ENCODE measurements at places on chromosomes 4 and X. TPM values are rescaled to one million over a fixed set of nuclear protein-coding genes. Genes with fewer than 3 reads are reported as not detected.

DNA sequence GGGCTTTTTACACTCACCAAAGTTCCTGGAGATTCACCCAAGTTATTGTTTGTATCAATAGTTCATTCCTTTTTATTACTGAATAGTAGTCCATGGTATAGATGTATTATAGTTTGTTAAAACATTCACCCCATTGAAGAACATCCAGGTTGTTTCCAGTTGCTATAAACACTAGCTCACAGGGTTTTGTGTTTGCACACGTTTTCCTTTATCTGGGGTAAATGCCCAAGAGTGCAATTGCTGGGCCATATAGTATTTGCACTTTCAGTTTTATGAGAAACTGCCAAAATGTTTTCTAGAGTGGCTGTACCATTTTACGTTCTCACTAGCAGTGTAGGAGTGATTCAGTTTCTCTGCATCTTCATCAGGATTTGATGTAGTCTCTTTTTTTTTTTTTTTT is 57.1 kb downstream of the CBLL2 start:
- DNase-seq = no peak

DNA sequence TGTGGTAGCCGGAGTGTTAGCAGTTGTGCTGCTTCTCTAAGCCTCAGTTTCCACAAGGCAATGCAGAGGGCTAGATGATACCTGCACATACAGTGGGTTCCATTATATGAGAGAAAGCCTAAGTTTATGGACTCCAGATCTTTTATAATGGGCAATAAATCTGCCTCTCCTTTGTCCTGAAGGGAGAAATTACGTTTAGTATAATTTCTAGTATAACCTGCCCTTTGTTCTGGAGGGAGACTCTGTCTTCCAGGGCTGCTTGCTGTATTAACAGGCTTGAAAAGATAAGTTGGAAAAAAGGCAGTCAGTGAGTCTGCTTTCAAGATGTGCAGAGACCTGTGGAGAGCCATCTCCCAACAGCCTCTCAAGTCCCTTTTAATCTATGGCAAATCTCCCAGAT is 42.8 kb downstream of the ZNF81 start:
- DNase-seq = no peak

DNA sequence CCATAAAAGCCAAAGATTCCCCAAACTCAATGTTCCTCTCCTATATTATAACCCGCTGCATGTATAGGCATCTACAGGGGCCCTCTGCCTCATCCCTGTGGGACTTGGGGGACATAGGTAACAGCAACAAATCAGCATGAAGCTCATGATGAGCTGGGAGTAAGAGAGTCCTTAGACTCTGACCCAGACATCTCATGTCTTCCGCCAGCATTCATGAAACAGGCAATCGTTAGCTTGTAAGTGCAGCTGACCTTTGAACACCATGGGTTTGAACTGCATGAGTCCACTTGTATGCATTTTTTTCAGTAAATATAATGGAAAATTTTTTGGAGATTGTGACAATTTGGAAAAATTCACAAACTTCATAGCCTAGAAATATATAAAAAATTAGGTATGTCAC is 10.4 kb upstream of the SCOC start:
- no peak for DNase-seq

GRCh38 chr4:107153956-107154355 is 117.8 kb upstream of the DKK2 start:
- DNase-seq = no peak

Gene FAT4
- 1.6 TPM for total RNA-seq

Gene RAB33A
- total RNA-seq = 0.42 TPM

DNA sequence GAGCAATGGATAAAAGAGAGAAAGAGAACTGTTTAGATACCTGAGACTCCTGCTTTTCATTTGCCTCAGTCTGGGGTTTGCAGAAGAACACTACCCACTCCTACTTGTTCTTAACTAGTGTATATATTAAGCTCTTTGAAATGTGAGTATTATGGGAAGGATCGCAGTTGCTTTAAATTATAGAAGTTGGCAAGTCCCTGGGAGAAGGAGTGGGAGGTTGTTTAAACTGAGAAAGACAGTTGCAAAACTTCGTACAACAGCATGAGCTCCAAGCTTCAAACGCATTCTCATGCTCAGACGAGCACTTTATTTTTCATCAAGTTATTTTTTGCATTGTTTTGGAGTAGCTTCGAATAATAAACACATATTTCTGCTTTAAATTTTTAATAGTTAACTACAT is 88.1 kb upstream of the C1QTNF7 start:
- no peak for DNase-seq

DNA sequence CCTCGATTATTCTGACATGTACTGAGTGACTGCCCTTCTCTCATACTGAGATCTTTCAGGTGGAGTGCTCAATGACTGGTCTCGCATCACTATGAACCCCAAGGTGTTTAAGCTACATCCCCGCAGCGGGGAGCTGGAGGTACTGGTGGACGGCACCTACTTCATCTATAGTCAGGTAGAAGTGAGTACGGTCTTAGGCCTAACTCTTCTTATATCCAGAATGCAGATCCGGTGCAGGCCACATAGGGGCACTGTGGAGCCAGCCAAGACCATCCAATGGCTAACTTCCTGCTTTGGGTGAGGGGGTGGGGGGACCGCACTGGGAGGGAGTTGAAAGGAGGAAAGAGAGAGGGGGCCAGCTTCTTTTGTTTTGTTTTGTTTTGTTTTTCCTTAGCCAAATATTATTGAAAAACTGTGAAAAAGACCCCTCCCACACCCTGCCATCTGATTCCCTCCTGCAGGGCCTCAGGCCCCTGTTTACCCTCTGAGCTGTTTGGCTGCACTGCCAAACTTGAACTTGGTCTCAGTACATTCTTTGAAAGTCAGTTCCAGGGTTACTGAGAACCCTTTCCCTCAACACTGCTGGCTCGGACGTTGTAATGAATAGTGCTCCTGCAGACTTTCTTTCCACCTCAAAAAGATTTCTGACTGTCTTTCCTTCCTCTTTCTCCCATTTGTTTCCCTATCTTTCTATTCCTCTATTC is 16.2 kb downstream of the AWAT2 start:
- peak; percentile 20 for DNase-seq

Gene ZFP92
- not detected for total RNA-seq

DNA sequence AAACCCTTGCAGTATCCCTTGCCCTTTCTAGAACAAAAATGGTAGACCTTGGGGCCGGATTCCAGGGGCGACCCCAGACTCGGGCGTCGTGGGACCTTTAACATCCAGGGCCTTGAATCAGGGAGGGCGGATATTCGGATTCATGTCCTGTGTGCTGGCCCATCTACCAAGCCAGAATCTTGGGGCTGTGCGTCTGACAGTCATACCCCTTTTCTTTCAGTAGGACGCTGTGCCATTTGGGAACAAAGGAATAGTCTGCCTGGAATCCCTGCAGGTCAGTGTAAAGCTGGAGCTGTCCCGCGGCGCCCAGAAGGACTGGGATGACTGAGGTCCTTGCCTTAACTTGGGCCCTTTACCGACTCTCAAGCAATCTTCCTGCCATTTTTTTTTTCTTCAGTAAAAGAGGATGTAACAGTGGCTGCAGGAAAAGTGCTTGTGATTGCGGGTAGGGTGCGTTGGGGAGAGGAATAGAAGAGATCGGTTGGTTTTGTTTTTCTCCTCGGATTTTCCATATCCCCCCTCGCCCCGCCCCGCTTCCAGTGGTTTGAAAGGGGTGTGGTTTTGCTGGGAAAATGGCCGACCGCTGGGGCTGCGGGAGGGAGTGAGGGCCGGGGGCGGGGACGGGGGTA is 518 bp downstream of the ARMCX1 start:
- DNase-seq = peak; percentile 51

GRCh38 chr4:114132830-114133229 is 153.4 kb upstream of the ARSJ start:
- DNase-seq = peak; percentile 5

DNA sequence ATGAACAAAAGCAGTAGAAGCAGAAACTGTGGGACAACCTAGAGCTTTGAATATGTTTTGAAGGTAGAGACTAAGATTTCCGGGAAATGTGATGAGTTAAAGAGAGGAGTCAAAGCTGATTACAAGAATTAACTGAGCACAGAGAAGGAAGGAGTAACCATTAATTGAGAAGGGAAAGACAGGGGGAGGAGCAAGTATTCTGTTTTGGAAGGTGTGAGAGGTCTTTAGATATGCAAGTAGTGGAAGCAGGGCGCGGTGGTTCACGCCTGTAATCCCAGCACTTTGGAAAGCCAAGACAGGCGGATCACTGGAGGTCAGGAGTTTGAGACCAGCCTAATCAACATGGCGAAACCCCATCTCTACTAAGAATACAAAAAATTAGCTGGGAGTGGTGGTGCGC is 171.5 kb downstream of the FSTL5 start:
- no peak for DNase-seq

Gene TMEM154
- total RNA-seq = 8.1 TPM

- DNase-seq = peak; percentile 82
Observed at GRCh38 chrX:17590892-17591740, 146.2 kb upstream of the SCML1 start.

Gene ASB9
- 16.0 TPM for total RNA-seq

Gene PAGE1
- 1.1 TPM for total RNA-seq

DNA sequence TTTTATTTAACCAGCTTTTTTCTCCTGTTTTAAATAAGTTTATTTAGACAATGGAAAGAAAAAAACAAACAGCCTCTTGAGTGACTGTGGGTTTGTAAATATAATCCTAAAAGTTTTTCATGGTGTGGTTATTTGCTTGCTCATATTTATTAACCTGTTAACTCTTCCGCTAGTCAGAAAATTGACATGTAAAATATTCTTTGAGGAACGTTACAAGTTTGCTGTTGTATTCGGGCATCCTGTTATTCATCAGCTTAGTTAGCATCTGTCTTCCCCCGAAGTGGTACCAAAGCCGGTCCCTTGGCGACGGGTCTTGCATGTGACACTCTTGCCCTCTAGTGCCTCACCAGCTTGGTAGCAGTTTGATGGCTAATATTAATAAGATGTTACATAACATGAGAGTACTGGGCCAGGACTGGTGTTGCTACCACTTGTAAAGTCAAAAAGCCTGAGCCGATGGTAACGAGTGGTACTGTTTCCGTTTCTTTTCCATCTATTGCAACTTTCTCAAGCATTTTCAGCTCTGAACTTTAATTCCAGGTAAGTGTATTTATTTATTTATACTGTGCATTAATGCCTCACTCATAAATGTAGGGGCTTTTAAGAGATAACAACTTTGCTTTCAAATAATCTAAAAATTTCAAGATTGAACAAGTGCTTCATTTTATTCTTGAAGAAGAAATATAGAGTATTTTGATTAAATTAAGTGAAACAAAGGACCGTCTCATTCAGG is at the start of gene NDST3:
Gene NDST3, plus strand, starts transcription at position 434 of the 733 bp plus-strand sequence. CDS start 19,425 bp downstream, outside the sequence.
- DNase-seq = peak; percentile 63

GRCh38 chr4:54784161-54784671 is 126.5 kb downstream of the KIT start:
- peak; percentile 24 for DNase-seq

Gene SNX25
- 19.8 TPM for total RNA-seq

GRCh38 chr4:1271686-1272085 is 18.0 kb upstream of the MAEA start:
- no peak for DNase-seq

Gene TRAM1L1
- 0.66 TPM for total RNA-seq

Gene LIMCH1
- total RNA-seq = 72.8 TPM

DNA sequence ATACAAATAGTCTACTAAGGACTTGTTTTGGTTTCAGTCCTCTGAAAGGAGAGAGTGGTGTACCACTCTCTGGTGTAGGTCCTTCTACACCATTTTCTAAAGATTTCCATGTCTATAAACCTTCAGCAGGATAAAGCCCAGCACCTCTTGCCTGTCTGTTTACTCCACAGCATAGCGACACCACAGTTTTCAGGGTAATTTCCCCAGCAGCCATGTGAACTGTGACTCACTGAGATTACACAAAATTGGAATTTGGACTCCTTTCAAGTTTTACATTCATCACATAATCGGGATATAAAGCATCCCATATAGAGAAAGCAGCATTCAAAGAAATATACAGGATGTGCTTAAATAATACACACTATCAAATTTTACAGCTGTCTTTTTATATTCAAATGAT is 229.6 kb downstream of the PRDM5 start:
- DNase-seq = peak; percentile 80

- DNase-seq = no peak
Observed at GRCh38 chr4:190019023-190019858, 7.8 kb downstream of the FRG2 start.

- DNase-seq = no peak
Observed at GRCh38 chrX:129007631-129008030, 515.7 kb downstream of the SMARCA1 start.

- DNase-seq = peak; percentile 51
Observed at GRCh38 chrX:23478056-23478455, 143.4 kb downstream of the PTCHD1 start.

DNA sequence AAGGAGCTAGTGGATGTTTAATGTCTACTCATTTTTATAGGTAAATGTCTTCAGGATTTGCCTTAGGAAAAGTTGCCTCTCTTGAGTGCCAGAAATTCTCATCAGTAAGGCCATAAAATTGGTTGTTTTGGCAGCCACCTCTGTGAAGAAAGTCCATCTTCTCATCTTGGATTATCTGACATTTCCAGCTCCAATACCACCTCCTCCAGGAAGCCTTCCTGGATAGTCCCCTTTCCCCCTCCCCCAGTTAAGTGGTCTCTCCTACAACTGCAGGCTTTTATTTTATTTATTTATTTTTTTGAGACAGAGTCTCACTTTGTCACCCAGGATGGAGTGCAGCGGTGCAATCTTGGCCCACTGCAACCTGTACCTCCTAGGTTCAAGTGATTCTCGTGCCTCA is 87.1 kb downstream of the PPP2R2C start:
- no peak for DNase-seq

DNA sequence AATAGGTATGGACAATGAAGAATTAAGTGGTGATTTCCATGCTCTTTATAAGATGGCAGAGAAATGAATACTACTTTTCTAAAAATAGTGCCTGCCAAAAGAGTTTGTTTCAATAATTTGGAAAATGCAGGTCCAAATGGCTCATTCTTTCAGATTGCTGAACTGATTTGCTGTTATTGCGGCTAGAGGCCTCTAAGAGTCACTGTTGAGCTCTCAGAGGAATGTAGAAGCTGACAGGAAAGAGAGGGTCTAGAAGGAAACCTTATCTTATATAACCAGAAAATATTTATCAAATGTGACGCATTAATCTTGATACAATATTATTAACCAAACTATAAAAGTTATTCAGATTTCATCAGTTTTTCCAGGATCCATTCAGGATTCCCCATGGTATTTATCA is 65.7 kb upstream of the PAGE1 start:
- peak; percentile 0 for DNase-seq

DNA sequence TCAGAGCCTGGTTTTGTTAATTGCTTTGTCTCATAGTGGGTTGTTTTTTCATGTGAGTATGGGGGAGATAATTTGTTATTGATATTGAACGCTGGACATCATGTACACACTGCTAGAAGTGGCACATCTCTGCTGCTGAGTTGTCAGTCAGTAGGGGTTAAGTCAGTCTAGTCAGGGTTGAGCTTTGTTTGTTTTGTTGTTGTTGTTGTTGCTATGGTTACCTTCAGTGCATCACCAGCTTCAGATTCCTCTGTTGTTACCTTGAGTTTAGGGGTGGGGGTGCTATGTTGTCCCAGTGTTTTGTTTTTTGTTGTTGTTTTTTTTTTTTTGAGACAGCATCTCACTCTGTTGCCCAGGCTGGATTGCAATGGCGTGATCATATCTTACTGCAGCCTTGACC is 9.9 kb downstream of the YIPF6 start:
- peak; percentile 70 for DNase-seq

Gene NEUROG2
- total RNA-seq = not detected

Measured in M059J (cell line).